ENCODE measurements at places on chromosomes 2 and 18. TPM values are rescaled to one million over a fixed set of nuclear protein-coding genes. Genes with fewer than 3 reads are reported as not detected.

DNA sequence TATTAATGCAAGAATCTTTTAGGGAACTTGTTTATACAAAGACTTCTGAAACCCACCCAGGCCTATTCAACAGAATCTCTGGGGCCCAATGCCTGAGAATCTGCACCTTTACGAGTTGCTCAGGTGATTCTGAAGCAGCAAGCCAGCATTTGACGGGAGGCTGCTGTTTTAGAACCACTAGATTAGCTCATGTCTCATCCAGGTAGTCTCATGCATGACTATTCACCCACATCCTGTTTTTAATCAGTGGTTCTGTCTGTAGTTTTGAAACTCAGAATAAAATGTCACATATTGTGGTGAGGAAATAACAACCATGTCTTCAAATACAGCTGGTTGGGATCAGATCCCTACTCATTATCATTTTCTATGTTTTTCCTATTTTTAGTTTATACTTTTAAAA, 39.5 kb downstream of the CYTIP start:
- no peak for ATAC-seq

ABCG8 gene
- 0.94 TPM for total RNA-seq

KCNG3 gene
- 2.4 TPM for total RNA-seq

- ATAC-seq = no peak
These were observed 395.5 kb downstream of the ALK start for GRCh38 chr2:29525921-29526320.

BOLL gene
- total RNA-seq = 0.18 TPM

LTBP1 gene
- total RNA-seq = 37.0 TPM

DNA sequence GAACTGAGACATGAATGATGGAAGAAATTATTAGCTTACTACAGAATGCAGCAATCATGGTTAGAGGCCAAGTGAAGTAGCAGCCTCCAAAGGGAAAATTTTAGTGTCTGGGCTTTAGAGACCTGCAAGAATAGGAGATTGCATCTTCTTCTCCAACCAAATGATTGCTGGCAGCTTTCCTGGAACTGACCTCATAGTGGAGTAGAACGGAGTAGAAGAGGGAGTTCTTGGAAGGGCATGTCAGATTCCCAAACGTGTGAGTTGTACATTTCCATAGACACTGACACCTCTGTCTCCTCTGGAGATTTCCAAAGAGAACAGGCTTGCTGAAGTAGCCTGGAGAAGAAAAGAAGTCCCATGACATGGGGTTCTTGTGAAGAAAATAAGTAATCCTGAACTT, 169.8 kb upstream of the ERBB4 start:
- no peak for ATAC-seq

RNF152 gene
- 41.4 TPM for total RNA-seq

PAX8 gene
- 0.69 TPM for total RNA-seq

- no peak for ATAC-seq
These were observed 393.9 kb upstream of the SLC14A2 start for GRCh38 chr18:45221363-45221762.

DNA sequence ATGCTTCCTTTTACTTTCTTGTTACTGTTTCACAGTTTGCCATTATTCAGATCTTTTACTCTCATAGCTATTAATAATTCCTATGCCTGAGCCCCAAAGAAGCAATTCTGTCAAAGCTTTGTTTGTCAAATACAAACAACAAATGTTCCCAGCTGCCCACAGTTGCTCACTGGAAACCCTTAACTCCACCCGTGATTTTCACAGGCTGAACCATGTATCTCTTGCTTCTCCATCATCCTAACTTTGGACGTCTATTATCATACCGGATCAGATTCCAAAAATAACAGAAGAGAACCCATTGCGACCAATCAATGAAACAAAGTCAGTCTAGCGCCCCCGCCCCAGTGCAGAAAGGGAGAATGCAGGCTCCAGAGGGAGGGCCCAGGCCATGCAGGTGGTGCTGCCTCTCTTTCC, 24.2 kb downstream of the COLEC12 start:
- peak; percentile 59 for ATAC-seq

DNA sequence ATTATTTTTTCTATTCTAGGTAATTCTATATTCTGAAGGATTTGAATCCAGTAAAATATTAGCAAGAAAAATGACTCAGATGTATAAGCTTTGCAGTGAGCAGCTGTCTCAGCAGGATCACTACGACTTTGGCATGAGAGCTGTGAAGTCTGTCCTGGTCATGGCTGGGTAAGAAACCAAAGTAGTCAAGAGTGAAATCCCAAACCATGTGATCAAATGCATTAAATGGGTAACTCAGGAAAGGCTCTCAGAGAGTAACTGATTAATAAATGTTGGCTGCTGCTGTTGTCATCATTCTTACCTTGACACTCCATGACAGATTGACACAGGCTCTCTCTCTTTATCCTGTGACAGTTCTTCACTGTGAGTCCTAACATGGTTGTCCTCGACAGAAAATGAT, 124.1 kb downstream of the DNAH6 start:
- ATAC-seq = no peak

Measured in motor neuron (in vitro differentiated cells).